Sciatic nerve (tissue), 2 donors: ENCODE measurements at places on chromosomes 13 and 19.

- peak; percentile 45 for DNase-seq
Observed at GRCh38 chr13:113936166-113936965, 37.5 kb downstream of the C13orf46 start.

DNA sequence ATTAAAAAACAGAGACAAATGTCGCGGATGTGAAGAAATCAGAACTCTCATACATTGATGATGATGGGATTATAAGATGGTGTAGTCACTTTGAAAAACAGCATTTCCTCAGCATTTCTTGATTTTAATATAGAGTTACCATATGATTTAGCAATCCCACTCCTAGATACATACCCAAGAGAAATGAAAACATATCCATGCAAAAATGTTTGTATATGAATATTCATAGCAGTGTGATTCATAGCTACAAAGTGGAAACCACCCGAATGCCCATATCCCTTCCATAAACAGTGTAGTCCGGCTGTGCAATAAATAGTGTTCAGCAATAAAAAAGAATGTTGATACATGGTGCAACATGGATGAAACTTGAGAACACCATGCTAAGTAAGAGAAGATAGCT is 44.6 kb downstream of the DPY19L3 start:
- no peak for DNase-seq

DNA sequence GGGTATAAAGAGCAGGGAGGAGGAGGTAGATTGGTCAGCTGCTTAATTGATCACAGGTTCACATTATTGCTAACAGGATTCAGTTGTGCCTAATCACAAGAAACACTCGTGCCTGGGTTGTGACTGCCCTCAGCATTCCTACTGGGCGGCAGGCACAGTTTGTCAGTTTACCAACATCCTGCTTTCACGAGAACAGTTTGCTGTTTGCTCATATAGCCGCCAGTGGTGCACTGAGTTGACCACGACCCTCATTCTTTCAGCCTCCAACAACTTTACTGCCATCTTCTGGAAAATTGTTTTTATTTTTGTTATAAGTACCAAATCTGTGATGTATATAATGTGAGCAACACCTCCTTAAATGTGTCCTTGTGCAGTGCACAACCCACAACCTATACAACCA is 16.2 kb upstream of the IFT88 start:
- no peak for DNase-seq

DNA sequence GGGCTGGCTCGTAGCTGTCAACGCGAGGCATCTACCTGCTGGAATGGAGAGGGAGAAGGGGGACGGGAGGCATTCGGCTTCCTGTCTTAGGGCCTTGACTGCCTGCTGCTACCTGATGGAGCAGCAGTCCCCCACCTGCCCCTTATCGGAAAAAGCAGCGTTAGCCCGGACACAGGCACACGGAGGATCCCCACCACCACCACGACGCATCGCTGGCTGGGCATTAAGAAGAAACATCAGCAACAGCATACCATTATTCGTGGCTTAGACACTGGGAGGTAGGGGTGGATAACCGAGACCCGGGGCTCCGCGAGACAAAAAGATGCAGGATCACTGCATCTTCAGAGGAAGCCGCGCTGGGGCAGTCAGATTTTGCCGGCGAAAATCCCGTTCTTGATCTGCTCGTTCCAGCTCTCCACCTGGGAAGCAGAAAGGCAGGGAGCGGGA is 1.1 kb downstream of the COX6B2 start:
- DNase-seq, result no peak

DNA sequence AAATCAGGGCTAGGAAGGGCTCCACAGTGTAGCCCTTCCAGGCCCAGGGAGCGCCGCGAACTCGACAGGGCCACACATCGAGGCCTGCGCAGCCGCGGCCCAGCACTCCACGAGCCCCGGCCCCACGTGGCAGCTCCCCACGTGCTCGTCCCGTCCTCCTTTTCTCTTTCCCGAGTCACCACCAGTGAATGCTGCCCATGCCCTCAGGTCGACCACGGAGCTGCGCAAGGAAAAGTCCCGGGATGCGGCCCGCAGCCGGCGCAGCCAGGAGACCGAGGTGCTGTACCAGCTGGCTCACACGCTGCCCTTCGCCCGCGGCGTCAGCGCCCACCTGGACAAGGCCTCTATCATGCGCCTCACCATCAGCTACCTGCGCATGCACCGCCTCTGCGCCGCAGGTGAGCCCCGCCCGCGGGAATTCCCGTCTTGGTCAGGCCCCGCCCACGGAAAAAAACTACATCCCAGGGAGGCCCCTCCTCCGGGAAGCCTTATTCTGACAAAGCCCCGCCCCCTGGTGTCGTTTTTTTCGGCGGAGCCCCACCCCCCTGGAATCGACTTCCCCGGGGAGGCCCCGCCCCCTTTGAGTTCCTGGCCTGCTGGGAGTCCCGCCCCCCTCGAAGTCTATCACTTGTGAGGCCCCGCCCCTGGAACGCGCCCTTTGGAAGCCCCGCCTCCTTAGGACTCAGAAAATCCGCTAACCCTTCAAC is 7.0 kb downstream of the HIF3A start:
- peak; percentile 78 for DNase-seq

- no peak for DNase-seq
Observed at GRCh38 chr19:604355-604754, 14.7 kb downstream of the HCN2 start.

- DNase-seq, result no peak
Observed at GRCh38 chr19:42419309-42419708, 7.9 kb downstream of the LIPE start.
